ENCODE measurements at places on chromosomes 12 and 14.

DNA sequence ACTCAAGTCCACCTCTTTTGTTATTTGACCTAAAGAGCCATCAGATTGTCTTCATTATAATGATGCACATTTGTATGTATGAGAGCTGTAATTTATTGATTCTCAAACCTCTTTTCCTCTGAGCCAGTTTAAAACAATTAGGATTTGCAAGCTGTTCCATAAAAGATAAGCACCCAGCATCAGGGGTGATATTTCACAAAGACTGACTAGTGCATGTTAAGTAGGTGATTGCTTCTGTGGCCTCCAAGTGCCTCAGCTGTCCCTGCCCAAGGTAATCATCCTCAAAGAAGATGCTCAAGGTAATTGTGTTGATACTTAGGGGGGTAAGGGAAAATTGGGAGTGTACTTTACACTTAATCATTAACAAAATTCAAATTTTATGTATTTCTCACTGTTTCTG lies 18.2 kb downstream of the CEP128 start:
- DNase-seq = no peak

GRCh38 chr14:31122098-31122611 lies 85.4 kb downstream of the HECTD1 start:
- DNase-seq = no peak

GRCh38 chr12:23006413-23006812 lies 381.4 kb downstream of the ETNK1 start:
- no peak for DNase-seq

- DNase-seq = peak; percentile 41
Observed at GRCh38 chr12:46124848-46125619, 134.7 kb upstream of the SCAF11 start.

- no peak for DNase-seq
Observed at GRCh38 chr12:24054416-24054815, 104.9 kb upstream of the SOX5 start.

- DNase-seq = no peak
Observed at GRCh38 chr12:22256605-22257004, 77.9 kb downstream of the ST8SIA1 start.

GRCh38 chr14:102511538-102511937 lies 2.0 kb upstream of the ANKRD9 start:
- DNase-seq = no peak

DNA sequence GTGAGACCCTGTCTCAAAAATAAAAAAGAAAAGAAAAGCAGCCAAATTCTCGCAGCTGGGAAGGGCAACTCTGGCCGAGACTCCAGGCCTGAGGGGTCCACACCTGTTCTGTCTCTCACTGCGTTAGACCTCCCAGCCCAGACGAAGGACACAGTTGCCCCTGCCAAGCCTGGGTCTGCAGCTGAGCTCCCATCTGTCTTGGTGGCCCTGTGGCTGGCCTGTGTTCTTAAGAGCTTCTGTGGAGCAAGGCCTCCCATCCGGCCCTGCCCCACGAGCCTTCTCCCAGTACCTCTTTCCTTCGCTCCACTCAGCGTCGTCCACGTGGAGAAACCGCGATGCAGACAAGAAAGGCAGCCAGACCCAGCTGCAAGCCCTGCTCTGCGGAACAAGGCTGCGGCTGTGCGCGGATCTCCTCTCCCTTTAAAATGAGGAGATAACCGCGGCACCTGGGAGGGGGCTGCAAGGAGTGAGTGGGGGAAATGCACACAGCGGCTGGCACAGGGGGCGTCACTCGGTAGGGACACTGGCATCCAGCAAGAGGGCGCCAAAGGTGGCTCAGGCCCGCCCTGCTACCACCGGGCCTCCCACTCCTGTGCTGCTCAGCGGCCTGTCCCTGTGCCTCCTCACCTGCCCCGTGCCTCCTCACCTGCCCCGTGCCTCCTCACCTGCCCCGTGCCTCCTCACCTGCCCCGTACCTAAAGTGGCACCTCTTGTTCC lies 42.4 kb downstream of the LRRC74A start:
- DNase-seq = no peak

DNA sequence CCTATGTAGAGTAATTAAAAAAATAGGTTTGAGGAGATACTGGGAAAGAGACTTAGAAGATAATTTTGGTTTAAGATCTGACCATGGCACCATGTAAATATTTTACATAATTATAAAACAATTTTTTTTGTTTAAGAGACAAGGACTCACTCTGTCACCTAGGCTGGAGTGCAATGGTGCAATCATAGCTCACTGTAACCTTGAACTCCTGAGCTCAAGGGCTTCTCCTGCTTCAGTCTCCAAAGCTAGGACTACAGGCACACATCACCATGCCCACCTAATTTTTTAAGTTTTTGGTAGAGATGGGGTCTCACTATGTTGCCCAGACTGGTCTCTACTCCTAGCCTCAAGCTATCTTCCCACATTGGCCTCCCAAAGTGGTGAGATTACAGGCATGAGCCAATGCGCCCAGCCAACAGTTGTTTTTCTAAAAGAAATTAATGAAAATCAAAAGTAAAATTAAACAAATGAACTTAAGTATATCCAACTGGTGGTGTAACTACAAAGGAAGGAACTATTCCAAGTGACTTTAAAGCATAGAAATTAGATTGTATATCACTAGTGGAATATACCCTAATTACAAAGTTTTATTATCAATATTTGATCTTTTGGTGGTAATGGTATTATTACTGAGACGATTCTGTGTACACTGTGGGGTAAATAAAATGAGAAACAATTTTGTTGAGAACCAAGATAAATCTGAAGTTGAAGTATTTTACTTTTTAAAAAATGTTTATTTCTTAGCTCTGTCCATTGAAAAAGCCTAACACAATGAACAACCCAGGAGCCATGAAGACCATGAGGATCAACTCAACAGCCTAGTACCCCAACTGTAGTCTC lies 29.1 kb downstream of the COCH start:
- DNase-seq = no peak

- DNase-seq = no peak
Observed at GRCh38 chr12:68236421-68237059, 10.9 kb upstream of the IL26 start.

- DNase-seq = no peak
Observed at GRCh38 chr14:66405158-66405557, 81.0 kb upstream of the CCDC196 start.

DNA sequence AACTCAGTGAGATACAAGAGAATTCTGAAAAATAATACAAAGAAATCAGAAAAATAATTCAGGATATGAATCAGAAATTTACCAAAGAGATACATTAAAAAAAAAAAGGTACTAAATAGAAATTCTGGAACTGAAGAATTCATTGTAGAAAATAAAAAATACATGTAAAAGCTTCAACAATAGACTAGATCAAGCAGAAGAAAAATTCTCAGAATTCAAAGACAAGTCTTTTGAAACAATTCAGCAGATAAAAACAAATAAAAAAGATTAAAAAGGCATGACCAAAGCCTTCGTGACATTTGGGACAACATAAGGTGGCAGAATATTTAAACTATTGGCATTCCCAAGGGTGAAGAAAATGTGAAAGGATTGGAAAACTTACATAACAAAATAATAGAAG lies 133.1 kb upstream of the CNOT2 start:
- no peak for DNase-seq

- DNase-seq = no peak
Observed at GRCh38 chr12:49645146-49646039, 22.0 kb downstream of the PRPF40B start.

- no peak for DNase-seq
Observed at GRCh38 chr12:53201177-53201541, 5.9 kb downstream of the ITGB7 start.

DNA sequence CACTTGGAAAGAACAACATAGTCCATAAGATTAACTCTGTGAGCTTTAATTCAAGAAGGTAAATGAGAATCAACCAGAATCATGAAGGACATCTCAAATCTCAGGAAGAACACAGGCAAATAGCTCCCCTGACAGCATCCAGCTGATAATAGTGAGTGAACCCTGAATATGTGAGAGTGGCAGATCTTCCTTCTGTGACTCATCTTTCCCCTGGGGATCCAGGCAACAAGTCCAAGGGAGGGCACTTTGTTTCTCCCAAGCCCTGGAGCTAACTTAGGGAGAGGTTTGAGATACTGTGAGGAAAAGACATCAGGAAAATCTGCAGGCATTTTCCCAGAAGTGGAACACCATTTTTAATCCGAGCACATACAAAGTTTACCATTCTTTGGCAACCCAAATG lies 763.9 kb upstream of the MGAT4C start:
- no peak for DNase-seq

DNA sequence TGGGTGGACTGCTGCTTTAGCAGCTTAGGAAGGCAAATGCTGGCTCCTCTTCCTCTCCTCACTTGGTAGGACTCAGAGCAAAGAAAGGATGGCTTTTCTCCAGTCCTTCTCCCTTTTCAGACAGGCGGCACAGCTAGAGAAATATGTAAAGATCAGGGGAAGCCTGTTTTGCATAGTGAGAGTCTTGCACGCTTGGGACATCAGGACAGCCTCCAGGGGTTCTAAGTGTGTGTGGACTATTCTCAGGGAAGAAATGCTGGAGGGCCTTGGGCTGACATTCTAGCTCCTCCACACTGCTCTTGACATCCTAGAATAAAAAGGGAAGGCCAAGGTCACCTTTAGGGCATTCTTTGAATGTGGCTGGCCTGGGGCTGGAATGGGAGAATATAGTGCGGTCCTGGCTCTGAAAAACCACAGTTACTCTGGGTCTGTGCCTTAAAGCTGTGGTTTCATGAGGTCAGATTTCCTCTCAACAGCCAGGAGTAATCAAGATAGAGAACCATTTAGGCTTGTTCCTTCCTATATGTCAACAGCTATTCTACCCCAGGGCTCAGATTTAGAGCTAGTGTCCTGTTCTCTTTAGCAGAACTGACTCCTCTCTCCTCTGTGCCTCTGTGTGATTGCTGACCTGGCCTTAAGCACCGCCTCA lies 24.3 kb downstream of the CMA1 start:
- DNase-seq = no peak

GRCh38 chr12:98644433-98644711 lies 216 bp downstream of the IKBIP start:
- no peak for DNase-seq

GRCh38 chr12:6044082-6044481 lies 80.4 kb downstream of the VWF start:
- no peak for DNase-seq

DNA sequence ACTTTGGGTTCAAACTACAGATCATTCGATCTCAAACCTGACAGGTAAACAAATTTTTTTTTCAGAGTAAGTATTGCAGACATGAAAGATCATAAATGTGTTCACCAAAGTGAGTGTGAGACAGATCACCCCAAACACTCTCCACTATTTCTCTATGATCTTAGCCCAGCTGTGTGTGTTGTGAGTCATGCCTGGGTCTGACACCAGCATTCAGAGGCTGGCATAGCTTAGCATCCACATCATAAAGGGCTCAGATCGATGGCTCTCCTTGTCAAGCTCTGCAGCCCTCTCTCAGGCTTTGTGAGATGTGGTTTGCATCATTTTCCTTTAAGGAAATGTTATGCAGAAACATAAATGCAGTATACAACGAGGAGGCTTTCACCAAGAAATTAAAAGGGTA lies 164.9 kb downstream of the ETV6 start:
- no peak for DNase-seq

DNA sequence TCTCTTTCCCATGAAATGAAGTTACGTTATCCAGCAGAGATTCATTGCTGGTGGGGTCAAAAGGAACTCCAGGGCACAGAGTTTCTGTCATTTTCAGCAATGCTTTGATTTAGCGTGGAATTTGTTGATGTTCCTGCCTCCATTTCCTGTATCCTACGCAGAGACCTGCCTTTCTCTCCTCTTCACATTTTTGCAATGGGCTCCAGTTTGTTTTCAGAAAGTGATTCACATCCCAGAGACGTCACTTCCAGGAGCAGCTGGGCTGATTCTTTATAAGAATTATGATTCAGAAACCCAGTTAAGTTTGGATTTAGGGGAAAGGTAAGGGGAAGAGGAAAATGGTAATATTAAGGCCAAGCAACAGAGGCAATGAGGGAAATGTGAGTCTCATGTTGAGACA lies 11.6 kb downstream of the RNASE10 start:
- DNase-seq = no peak

- no peak for DNase-seq
Observed at GRCh38 chr14:20331053-20331613, 1.9 kb downstream of the CCNB1IP1 start.

GRCh38 chr14:84084056-84084630 lies 1445.8 kb upstream of the FLRT2 start:
- DNase-seq = no peak

DNA sequence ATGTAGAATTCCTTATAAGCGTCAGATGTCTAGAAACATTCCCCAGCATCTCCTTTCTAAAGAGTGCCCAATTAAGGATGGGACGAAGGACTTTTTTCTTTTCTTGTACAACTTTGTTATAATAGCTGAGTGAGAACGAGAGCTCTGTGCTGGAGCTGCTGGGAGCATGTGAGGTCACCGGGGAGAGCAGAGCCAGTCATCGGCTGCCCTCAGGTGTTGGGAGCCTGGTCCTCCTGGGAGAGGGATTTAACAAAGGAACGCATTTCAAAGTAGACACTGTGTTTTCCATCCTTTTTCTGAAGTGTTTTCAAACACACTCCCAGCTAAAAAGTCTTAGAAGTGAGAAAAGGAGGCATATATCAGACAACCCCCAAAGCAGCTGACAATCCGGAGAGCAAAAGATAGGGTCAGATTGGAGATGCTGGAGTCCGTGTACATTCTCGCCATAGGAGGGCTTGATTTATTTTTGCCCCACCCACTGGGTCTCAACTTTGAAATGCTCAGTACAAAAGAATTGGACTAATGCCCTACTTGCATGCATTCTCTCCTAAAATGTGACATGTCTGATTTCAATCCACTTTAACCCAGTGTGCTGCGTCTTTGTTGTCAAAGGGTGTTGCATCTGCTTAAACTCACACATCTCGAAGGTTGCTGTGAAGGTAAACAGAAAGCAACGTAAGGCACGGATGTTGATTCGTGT lies 50.8 kb upstream of the PIWIL1 start:
- DNase-seq = no peak

GRCh38 chr12:96108321-96108720 lies 72.9 kb upstream of the LTA4H start:
- peak; percentile 17 for DNase-seq

DNA sequence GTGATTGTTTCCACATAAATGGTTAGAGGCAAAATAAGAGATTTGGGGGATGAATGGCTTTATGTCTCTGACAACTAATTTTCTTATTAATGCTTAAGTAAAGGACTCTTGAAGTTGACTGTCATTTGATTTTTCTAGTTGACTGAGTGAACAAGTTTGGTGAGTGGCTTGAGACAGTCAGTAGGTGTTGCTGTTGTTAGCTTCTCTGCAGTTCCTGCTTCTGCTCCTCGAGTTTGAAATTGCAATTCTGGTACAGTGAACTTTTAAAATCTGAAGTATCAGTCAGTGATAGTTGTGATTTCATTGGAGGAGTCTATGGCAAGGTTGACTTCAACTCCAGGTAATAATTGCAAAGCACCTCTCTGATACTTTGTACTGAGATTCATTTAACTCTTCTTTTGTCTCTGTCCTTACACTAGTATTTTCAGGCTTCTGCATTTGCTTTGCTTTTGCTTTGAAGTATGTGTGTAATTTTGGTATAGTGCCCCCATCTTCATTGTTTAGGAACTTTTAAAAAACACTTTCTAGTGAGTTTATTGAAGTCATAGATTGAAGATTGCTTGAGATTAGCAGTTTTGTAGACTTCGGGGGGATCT lies 415.5 kb downstream of the PCNX1 start:
- no peak for DNase-seq

GRCh38 chr12:12585115-12585863 lies 22.6 kb upstream of the DUSP16 start:
- DNase-seq = no peak
